Aorta (tissue), 5 donors: ENCODE measurements at places on chromosomes 13 and 19. TPM values are rescaled to one million over a fixed set of nuclear protein-coding genes. Genes with fewer than 3 reads are reported as not detected.

- no peak overlapping the region for H3K27ac ChIP-seq
- no peaks in the 10 kb centered on the region for H3K4me1 ChIP-seq
- no peak overlapping the region for H3K4me3 ChIP-seq
- no peaks in the 10 kb centered on the region for H3K36me3 ChIP-seq
Observed at GRCh38 chr19:14795078-14795721, 16.8 kb upstream of the ADGRE2 start.

- no peak for DNase-seq
- H3K4me3 ChIP-seq, result no peak overlapping the region
- no peaks in the 10 kb centered on the region for H3K4me1 ChIP-seq
- H3K36me3 ChIP-seq, result peaks cover 23% of the 10 kb centered on the region
Observed at GRCh38 chr19:38709671-38710415, 34.4 kb downstream of the CAPN12 start.

GRCh38 chr19:37572203-37572602 is 22.4 kb downstream of the ZNF571 start:
- H3K27ac ChIP-seq, result no peak overlapping the region
- no peaks in the 10 kb centered on the region for H3K27me3 ChIP-seq
- no peaks in the 10 kb centered on the region for H3K4me1 ChIP-seq
- no peak for DNase-seq
- H3K4me3 ChIP-seq, result no peak overlapping the region
- peaks cover 7% of the 10 kb centered on the region for H3K36me3 ChIP-seq

Gene RASL11A
- 58.2 TPM for total RNA-seq

GRCh38 chr19:37964109-37964508 is 57.1 kb downstream of the SIPA1L3 start:
- no peaks in the 10 kb centered on the region for H3K27me3 ChIP-seq
- H3K27ac ChIP-seq, result no peak overlapping the region
- no peaks in the 10 kb centered on the region for H3K4me1 ChIP-seq
- H3K4me3 ChIP-seq, result no peak overlapping the region

DNA sequence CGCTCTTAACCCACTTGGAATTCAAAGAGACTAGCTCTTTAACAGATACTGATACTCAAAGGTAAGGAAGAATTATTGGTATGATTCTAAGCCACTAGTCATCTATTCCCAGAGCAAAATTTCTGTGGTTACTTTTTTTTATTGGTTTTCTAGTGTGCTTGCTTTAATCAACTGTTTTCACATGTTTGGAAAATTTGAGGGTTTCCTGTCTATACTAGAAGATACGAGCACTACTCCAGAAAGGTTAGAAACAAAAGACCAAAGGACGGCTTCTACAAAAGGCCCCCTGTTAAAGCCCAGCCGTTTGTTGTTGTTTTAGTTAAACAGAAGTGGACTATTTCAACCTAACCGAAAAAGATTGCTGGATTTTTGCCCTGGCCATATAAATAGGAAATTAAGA is 18.5 kb upstream of the LPAR6 start:
- no peak for DNase-seq
- H3K4me1 ChIP-seq, result no peaks in the 10 kb centered on the region
- H3K27ac ChIP-seq, result no peak overlapping the region
- no peak overlapping the region for H3K4me3 ChIP-seq
- H3K27me3 ChIP-seq, result no peaks in the 10 kb centered on the region

- no peak for DNase-seq
- no peak overlapping the region for H3K27ac ChIP-seq
- no peaks in the 10 kb centered on the region for H3K36me3 ChIP-seq
- no peak overlapping the region for H3K4me3 ChIP-seq
Observed at GRCh38 chr19:45166723-45167252, 6.0 kb upstream of the NKPD1 start.

GRCh38 chr19:35590875-35591274 is 4.9 kb downstream of the PMIS2 start:
- no peak for DNase-seq
- no peak overlapping the region for H3K4me3 ChIP-seq

GRCh38 chr19:2578901-2579677 is 103.2 kb downstream of the GADD45B start:
- no peaks in the 10 kb centered on the region for H3K4me1 ChIP-seq
- H3K27ac ChIP-seq, result peak overlapping the region; percentile 64
- H3K27me3 ChIP-seq, result no peaks in the 10 kb centered on the region
- H3K36me3 ChIP-seq, result no peaks in the 10 kb centered on the region
- H3K4me3 ChIP-seq, result no peak overlapping the region

Gene COL5A3
- 13.3 TPM for total RNA-seq

DNA sequence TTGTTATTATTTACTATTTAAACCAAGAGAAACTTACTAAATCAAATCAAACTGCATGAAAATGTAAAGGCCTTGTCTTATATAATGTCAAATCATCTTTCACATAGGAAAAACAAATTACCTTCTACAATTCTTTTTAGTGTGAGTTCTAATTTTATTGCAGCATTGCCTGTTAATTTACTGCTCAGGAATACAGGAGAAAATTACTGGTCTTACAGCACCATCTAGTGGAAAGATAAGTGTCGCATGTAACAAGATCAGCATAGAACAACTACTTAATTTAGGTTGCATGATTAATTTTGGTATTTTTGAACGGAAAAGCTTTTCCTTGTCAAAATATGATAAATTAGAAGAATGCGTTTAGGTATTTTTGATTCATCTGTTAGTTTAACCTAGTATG is 502.7 kb downstream of the UQCRFS1 start:
- H3K36me3 ChIP-seq, result no peaks in the 10 kb centered on the region
- no peaks in the 10 kb centered on the region for H3K27me3 ChIP-seq
- H3K4me3 ChIP-seq, result no peak overlapping the region
- no peak for DNase-seq
- no peaks in the 10 kb centered on the region for H3K4me1 ChIP-seq
- H3K27ac ChIP-seq, result no peak overlapping the region

- no peaks in the 10 kb centered on the region for H3K36me3 ChIP-seq
- no peak for DNase-seq
- H3K4me3 ChIP-seq, result no peak overlapping the region
- no peak overlapping the region for H3K27ac ChIP-seq
- H3K4me1 ChIP-seq, result no peaks in the 10 kb centered on the region
Observed at GRCh38 chr19:29517946-29518345, 7.8 kb upstream of the VSTM2B start.

GRCh38 chr13:97496511-97496910 is 62.5 kb downstream of the RAP2A start:
- no peaks in the 10 kb centered on the region for H3K4me1 ChIP-seq
- no peaks in the 10 kb centered on the region for H3K27me3 ChIP-seq
- no peaks in the 10 kb centered on the region for H3K36me3 ChIP-seq

DNA sequence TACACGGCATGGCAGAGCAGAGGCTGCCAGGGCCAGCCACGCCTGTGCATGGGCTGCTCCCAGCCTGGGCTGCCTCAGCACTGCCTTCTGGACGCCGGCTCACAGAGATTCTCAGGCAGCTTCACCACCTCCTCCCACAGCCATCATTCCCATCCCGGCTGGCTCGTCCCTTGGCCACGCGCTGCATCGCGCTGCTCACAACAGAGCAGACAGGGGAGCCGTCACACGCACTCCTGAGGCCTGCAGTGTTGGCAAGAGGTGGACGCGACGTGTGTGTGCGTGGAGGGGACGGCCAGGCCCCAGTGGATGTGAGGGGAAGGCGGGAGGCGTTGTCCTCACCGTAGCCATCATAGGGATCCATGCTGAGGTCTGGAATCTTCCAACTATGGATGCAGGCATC is 7.6 kb upstream of the PRKD2 start:
- H3K27ac ChIP-seq, result no peak overlapping the region
- no peaks in the 10 kb centered on the region for H3K4me1 ChIP-seq
- peak; percentile 34 for DNase-seq
- no peak overlapping the region for H3K4me3 ChIP-seq

DNA sequence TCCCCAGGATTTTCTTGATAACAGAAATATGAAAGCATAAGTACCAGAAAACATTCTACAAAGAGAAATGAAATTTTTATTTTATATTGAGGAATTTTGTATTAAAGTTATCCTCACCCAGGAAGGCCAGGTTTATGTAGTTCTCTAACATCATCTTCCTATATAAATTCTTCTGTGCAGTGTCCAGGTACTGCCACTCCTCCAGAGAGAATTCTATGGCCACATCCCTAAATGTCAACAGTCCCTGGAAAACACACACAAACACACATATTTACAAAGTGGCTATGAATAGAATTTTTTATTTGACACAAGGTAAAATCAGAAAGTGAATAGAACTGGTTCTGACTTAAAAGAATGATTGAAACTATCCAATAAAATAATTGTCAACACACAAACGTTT is 110.5 kb upstream of the ZNF91 start:
- no peaks in the 10 kb centered on the region for H3K27me3 ChIP-seq
- H3K27ac ChIP-seq, result no peak overlapping the region
- no peak overlapping the region for H3K4me3 ChIP-seq
- no peaks in the 10 kb centered on the region for H3K4me1 ChIP-seq
- no peaks in the 10 kb centered on the region for H3K36me3 ChIP-seq
- no peak for DNase-seq
